ENCODE measurements at places on chromosomes 6 and 20.
A peak's percentile ranks its signal among the peaks of the same experiment; 100 is the strongest.

- DNase-seq, result peak; percentile 52
These were observed 5.1 kb downstream of the KCNS1 start for GRCh38 chr20:45095805-45096238.

- no peak for DNase-seq
These were observed 17.9 kb upstream of the PRDM13 start for GRCh38 chr6:99588618-99589289.

GRCh38 chr20:7924692-7925091 is 15.6 kb downstream of the HAO1 start:
- peak; percentile 89 for DNase-seq

GRCh38 chr6:151292974-151293687 is 53.4 kb downstream of the AKAP12 start:
- DNase-seq, result no peak

GRCh38 chr6:2623295-2623694 is 127.4 kb downstream of the MYLK4 start:
- no peak for DNase-seq

GRCh38 chr6:29216528-29216927 is 45.8 kb downstream of the OR2J2 start:
- no peak for DNase-seq

GRCh38 chr6:29964518-29964886 is 22.2 kb downstream of the HLA-A start:
- DNase-seq, result no peak

DNA sequence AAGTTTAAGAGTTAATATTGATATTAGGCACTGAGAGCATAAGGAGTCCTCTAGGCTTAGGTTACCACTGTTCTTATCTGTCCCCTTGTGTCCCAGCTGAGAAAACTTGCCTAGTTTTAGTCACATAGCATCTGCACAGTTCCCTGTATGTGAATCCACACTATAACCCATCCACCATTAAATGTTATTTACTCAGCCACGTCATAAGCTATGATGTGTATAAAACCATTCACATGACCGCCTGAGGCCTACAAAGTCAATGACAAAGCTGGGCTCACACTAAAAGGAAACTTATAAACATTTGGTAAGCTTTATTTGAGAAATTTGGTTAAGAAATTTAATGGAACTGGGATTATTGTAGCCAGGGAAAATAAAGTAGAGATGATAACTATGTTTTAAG is 59.2 kb upstream of the TFAP2D start:
- no peak for DNase-seq

- DNase-seq, result no peak
These were observed 42.9 kb downstream of the BCAS4 start for GRCh38 chr20:50837532-50838321.

DNA sequence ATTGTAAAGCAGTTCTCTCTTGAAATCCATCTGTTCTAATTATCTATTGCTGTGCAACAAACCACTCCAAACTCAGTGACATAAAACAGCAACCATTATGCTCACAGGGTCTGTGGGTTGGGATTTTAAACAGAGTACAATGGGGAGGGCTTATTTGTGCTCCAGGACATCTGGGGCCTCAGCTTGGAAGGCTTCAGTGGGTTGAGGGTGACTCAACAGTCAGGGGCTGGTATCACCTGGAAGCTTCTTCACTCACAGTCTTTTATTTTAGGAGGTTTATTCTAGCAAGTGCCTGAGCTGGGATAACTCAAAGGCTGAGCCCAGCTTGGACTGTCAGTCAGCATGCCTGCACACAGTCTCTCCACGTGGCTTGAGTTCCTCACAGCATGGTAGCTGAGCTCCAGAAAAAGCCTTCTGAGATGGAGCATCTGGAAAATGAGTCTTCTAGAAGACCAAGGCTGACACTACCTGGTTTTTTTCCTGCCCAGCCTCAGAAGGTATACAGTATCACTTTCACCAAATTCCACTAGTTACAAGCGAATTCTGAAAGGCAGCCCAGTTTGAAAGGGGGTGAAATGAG is 234.6 kb upstream of the ID4 start:
- no peak for DNase-seq

DNA sequence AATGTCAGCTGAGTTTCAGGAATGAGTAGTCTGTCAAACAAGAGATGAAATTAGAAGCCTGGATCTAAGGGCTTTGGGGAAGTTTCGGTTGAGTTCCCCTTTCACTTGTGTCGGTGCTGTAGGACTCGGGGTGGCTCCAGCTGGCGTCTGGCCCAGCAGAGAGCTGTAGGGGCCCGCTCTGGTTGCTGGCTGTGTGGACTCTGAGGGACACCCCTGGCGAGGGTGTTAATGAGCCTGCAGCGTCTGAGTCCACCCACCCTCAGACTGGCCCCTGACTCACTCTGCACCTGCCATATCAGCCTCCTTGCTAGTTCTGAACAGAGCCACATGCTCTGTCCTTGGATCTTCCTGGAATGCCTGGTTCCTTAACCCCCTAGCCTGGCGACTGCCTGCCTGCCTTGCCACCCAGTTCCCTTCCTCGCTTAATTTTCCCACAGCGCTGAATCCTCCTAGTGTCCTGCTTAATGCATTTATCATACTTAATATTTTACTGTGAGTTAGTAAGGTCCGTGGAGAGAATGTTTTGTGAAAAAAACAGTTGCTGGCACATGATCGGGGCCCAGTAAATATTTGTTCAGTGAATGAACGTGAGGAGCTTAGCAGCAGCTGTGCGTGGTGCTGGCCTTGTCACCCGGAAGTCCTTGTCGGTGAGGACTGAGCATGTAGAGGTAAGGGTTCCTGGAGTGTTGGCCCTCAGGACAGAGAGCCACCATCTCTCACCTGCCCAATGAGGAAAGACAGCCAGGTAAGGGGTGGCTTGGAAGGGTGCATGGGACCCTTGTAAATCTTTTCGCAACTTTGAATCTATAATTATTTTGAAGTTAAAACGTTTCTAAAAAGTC is 1.6 kb downstream of the DNAJC5 start:
- DNase-seq, result peak; percentile 28

DNA sequence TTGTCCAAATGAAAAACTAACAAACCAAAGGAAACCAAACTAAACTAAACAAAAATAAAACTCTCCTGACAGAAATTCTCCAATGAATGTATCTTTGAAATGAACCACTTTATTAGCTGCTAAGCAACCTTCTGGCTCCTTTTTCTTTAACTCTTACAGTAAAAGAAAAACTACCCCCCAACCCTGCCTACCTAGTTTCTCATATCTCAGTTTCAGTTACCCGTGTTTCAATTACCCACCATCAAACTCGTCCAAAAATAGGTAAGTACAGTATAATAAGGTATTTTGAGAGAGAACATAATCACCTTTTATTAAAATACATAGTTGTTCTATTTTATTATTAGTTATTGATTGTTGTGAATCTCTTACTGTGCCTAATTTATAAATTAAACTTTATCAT is 177.4 kb upstream of the THEMIS start:
- no peak for DNase-seq

GRCh38 chr6:16503970-16504415 is 257.3 kb downstream of the ATXN1 start:
- DNase-seq, result no peak

- no peak for DNase-seq
These were observed 89.2 kb upstream of the BHLHE23 start for GRCh38 chr20:63095718-63096654.

DNA sequence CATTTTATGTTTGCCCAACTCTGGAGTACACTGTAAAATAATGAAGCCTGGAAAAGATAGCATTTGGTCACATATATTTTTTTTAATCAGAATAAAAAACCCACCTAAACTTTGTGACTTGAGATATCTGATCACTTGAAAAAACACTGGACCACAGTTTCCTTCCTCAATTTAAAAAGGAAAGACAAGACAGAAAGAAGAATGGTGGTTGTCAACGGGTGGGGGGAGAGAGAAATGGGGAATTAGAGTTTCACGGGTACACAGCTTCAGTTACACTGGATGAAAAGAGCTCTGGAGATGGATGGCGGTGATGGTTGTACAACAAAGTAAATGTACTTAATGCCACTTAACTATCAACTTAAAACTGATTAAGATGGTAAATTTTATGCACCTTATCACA is 14.7 kb upstream of the DST start:
- DNase-seq, result no peak

DNA sequence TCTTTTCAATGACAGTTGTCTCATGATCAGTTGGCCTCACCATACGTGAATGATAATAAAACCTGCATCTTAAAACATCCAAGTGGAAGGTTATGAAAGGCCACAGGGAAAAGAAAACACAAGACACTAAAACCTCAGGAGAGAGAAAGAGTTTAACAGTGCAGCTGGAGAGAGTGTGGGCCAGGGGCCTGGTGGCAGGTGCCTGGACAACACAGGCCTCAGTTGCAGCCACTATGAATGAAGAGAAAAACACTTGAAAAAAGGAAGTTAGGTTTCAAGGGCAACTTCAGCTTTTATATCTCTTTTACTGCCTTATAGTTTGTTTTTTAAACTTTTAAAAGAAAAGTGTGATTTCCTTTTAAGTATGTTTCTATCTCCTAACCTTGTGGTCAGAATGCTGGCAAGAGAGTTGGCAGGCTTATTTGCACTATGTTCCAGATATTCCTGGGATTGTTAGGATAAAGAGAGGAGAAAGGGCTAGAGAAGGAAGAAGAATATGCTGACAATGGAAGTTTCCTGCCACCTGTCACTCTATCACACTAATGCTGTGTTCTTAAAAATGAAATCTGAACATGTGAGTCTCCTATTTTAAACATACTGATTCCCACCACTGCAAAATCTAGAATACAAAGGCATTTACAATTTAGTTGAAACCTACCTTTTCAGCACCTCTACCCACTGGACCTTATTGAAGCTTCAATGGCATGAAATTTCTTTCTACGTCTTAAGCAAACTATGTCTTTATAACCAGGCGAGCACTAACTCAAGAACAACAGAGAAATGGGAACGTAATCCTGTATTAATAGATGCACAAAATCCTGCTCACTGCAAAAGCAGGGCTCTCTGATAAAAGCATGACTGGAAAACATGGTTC is 222.4 kb downstream of the CD83 start:
- no peak for DNase-seq

- no peak for DNase-seq
These were observed 1.1 kb downstream of the ID1 start for GRCh38 chr20:31605902-31606803.

- no peak for DNase-seq
These were observed 155.5 kb downstream of the CFAP61 start for GRCh38 chr20:20207872-20208271.

DNA sequence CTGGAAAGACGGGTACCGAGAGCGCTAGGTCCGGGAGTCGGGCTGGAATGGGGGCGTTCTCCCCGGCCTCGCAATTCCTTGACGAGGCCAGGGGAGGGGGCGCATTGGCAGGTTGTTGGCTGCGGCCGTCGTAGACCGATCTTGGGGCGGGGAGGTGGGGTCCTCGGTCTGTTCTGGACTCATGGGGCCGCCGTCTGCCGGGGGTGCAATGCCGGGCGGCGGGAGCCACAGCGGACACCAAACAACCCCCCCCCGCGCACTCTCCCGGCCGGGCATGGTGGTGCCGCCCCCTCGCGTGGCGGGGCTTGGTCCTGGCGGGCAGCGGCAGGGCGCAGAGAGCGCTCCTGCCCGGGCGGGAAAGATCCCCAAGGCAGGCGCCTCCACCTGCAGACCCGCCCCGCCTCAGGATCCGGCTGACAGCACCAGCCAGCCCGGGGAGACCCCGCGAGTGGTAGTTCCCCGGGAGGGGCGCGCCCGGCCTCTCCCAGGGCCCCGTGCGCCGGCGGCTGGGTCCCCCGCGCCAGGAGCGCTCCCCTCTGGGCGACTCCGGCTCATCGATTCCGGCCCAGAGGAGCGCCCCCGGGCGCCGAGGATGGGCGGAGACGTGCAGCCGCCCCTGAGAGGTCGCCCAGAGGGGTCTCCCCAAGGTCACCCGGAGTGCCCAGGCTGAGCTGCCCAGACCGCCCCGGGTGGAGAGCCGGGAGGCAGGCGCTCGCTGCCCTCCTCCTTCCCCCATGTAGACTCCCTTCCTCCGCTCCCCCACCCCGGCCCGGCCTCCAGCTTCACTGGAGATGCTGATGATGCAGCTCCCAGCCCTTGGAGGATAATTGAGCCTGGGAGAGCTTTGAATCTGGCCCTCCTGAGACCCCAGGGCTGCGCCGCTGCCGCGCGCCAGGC is 709 bp downstream of the PPP1R16B start:
- DNase-seq, result no peak

- DNase-seq, result no peak
These were observed 35.9 kb upstream of the LTV1 start for GRCh38 chr6:143807103-143807772.

DNA sequence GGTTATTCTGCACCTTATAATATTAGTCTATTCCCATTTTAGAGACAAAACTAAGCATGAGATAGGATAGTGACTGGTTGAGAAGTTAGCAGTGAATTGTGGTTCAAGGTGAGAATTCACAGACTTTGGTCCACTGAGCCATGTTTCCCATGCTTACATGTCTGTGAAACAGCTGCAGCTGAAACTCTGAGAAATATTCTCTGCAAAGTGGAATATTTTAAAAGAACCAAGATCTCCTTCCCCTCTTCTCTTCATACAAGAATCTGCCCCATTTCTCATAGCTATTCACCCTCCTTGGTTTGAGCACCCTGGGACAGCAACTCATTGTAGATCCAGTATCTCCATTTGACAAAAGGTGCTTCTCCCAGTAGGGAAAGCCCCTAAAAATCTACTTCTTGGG is 70.2 kb upstream of the TMEM170B start:
- no peak for DNase-seq

All from kidney capillary endothelial cell (primary cell).